SW480 (cell line): ENCODE measurements at places on chromosomes 1 and 21.

DNA sequence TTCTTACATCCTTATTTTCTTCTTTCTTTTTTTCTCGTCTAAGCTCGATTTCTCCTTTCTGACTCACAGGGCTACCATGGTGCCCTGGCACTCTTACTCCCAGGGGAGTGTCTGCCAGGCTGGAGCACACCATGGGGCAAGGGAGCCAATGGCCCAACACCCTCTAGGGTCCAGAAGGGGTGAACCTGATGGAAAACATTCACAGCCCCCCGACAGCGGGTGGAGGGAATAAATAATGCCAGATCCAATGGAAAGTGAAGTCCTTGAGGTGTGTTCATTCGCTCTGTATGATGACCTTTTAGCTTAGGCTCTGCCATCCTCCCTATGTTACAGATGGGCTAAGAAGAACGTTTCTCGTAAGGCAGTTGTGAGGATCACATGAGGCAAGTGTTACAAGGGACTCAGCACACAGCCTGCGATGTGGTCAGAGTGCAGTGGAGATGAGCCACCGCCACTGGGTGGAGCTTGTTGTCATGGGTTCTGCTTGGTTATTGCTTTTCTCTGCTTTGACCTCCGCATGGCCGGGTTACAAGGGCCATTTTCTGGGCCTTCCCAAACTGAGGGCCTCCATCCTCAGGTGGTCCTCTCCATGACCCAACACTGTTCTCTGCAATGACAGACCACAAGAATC lies 3.5 kb upstream of the FCMR start:
- no peak for DNase-seq

DNA sequence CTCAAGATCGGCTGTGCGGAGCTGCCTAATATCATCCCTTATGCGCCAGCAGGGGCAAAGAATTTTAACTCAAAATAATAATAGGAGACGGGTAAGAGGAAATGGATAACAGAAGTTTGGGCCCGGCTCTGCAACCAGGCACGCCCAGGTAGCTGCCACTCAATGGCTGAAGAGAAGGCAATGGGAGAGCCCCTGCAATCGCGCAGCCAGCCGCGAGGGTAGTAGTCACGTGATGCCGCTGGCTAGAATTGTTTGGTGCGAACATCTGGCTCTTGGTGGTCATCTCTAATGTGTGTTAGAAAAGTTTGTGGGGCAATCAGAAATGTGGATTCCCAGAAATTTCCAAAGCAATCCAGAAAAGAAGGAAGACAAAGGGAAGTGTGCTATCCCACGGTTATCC lies 12.3 kb downstream of the BARHL2 start:
- no peak for DNase-seq

DNA sequence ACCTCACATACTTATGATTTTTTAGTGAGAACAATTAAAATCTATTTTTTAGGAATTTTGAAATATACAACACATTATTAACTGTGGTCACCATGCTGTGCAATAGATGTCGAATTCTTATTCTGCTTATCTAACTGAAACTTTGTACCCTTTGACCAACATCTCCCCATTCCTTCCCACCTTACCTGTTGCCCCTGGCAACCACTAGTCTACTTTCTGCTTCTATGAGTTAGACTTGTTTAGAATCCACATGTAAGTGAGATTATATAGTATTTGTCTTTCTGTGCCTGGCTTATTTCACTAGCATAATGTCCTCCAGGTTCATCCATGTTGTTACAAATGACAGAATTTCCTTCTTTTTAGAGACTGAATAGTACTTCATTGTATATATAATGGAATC lies 168.3 kb downstream of the LBR start:
- DNase-seq, result no peak

GRCh38 chr1:145827966-145828365 lies 4.0 kb downstream of the POLR3C start:
- DNase-seq, result no peak

- DNase-seq, result no peak
These were observed 184.0 kb upstream of the C1orf174 start for GRCh38 chr1:4084048-4084431.

- no peak for DNase-seq
These were observed 44.8 kb upstream of the KIAA0040 start for GRCh38 chr1:175237389-175237788.

DNA sequence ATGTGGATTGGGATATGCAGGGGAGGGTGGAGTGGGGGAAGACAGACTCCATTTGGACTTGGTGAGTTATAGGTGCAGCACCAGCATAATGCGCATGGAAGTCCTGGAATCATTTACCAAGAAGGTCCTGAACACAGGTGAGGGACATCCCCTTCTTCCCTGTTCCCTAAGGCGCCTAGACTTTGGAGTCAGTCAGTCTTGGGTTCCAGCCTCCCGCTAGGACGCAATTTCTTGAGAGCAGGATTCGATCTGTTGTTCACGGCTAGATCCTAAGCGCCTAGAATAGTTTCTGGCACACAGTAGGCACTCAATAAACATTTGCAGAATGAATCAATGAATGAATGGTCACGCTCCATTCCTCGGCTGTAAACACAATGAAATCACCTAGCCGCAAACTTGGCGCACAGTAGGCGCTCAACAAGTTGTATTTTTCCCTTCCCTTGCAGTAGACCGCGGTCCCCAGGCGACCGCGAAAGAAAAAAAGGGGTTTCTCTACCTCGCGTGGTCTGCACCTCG lies 1.0 kb upstream of the AK4 start:
- DNase-seq, result no peak

DNA sequence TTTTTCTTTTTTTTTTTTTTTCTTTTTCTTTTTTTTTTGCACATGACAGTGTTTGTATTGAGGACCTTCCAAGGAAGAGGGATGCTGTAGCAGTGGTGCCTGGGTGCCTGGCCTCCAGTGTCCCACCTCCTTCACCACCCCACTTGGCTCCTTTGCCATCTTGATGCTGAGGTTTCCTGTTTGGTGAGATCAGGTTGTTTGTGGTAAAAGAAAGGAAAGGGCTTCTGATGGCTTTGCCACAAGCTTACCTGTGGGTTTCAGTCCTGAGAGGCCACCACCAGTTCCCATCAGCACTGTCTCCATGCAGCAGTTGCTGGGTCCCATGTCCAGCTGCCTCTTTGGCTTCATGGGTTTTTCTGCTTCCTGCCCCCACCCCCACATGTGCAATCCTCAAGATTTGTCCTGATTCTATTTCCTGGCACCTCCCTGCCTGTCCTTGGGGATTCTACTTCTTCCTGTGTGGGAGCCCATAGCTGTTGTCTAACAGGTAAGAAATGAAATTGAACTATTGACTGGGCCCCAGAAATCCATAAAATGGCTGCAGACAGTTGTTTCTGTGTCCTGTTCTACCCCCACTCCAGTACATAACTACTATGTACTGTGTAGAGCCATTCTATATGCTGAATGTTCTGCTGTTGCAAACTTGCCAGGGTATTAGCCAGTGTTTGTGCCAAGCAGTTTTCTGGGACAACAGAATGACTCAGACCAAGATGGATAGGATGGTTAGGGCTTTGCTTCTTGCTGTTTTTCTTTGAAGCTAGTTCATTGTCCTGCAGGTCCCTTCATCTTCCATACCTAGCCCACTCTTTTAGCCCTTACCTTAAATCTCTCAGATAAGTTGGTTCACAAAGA lies 4.2 kb upstream of the CCDC28B start:
- DNase-seq, result no peak

DNA sequence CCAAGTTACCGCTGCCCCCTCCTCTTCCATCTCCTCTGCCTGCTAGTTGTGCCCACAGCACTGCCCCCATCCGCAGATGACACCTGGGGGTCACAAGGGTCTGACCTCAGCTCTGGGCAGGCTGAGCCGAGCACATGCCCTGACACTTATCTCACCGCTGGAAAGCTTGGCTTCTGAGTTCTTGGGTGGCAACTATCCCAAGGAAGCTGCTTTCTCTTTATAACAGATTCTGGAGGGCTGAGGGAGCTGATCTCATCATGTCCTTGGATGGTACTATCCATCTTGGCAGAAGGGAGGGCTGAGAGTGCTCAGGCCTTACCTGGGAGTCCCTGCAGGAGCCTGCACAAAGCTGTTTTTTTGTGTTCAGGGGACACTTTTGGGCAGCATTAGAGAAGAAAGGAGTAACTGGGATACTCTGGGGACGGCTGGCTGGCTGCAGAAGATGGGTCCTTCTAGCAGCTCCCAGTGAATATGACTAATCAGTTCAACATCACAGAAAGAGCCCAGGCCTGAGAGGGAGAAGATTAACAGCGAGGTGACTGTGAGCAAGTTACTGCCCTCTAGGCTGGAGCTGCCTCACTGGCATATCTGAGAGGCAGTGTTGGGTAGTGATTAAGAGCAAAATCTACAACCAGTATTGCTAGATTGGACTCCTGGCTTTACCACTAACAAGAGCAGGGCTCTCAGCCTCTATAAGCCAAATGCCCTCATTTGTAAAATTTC lies 71.6 kb downstream of the PLXNA2 start:
- no peak for DNase-seq

GRCh38 chr1:84971957-84972356 lies 25.0 kb downstream of the MCOLN2 start:
- no peak for DNase-seq

- DNase-seq, result no peak
These were observed 535.9 kb downstream of the MATN1 start for GRCh38 chr1:30187413-30188023.

DNA sequence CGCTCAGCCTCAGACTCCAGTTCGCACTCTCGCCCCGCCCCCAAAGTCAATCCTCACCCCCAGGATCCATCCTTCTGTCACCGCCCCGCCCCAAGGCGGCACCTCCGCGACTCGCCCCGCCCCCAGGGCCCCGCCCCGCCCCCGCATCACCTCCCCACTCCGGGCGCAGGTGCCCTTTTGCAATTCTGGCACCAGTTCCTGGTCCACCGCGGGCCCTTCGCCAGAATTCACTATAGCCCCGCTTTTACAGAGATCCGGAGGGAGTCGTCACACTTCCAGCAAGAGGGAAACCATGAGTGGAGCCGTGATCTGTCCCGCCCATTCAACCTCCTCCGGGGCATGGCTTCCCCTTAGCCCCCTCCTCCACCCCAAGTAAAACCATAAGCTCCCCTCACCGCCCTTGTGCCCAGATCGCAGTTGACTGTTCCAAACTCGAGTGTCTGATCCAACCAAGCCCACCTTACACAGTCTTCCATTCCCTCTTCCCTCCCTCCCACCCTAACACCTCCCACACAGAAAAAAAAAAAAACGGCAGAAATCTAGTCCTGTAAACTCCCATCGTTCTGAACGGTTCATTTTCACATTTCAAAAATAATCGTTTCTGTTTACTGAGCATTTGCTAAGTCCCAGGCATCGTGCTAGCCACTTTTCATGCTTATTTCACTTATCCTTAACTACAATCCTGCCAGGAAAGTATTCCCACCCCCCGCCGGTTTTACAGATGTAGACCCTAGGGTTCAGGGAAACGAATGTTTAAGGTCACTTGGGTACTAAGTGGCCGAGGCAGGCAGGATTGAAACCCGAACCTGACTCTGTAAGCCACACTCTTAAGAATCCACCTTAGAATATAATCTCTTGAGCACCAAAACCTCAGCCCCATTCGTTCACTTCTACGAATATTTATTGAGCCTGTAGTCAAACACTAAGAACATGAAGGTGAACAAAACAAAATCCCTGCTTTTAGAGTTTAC lies 1.3 kb upstream of the DNAJC16 start:
- no peak for DNase-seq

- no peak for DNase-seq
These were observed 282.3 kb upstream of the RGS18 start for GRCh38 chr1:191875994-191876393.

GRCh38 chr1:6412896-6413295 lies 6.8 kb downstream of the HES2 start:
- peak; percentile 54 for DNase-seq

DNA sequence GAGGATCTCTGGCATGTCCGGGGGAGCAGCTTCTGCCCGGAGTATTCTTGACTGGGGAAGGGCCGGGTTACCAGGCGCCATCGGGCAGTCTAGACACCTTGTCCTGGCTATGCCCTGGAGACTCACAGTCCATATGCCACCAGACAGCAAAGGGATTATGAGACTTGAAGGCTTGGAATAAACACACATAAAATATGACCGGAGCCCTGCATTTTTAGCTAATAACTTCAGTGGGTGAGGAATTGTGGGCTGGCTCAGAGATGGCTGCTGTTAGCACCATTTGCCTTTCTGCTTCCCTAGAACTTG lies 15.5 kb downstream of the NTPCR start:
- no peak for DNase-seq

GRCh38 chr1:222250376-222250775 lies 297.5 kb downstream of the HHIPL2 start:
- no peak for DNase-seq

DNA sequence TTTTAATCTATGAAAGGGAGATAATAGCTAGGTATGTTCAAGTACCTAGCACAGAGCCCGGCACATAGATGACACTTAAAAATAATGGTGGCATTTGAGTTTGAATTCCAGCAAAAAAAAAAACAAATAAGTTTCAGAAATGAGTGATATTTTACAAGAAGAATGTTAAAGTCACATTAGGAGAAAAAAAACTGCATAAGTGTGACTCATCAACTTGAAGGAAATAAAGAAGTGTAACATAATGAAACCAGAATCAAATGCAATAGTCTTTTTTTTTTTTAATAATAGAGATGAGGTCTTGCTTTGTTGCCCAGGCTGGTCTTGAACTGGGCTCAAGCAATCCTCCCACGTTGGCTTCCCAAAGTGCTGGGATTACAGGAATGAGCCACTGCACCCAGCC lies 17.1 kb downstream of the DNASE2B start:
- no peak for DNase-seq

DNA sequence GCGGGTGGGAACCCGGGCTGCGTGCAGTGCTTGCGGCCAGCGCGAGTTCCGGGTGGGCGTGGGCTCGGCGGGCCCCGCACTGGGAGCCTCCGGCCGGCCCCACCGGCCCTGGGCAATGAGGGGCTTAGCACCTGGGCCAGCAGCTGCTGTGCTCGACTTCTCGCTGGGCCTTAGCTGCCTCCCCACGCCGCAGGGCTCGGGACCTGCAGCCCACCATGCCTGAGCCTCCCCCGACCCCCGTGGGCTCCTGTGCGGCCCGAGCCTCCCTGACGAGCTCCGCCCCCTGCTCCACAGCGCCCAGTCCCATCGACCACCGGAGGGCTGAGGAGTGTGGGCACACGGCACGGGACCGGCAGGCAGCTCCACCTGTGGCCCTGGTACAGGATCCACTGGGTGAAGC lies 23.7 kb upstream of the CLIC4 start:
- DNase-seq, result no peak

DNA sequence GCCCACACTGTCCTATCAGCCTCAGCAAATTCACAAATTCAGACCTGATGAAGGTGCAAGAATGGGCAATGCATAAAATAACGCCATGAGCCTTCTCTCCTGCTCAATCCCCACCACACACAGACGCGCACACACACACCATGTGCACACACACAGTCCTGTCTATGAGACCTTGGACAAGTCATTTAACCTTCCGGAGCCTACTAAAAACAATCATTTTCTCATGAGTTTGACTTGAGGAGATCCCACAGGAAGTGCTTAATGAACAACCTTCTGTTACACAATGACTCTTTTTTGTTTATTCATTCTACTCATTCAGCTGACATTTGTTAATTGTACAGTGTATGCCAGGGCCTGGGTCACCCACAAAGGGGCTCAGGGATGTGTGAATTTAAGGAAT lies 125.4 kb downstream of the EDEM3 start:
- DNase-seq, result no peak

GRCh38 chr1:243946946-243947345 lies 96.9 kb upstream of the AKT3 start:
- DNase-seq, result no peak
